ENCODE measurements at places on chromosomes 2 and 18. TPM values are rescaled to one million over a fixed set of nuclear protein-coding genes. Genes with fewer than 3 reads are reported as not detected.

DNA sequence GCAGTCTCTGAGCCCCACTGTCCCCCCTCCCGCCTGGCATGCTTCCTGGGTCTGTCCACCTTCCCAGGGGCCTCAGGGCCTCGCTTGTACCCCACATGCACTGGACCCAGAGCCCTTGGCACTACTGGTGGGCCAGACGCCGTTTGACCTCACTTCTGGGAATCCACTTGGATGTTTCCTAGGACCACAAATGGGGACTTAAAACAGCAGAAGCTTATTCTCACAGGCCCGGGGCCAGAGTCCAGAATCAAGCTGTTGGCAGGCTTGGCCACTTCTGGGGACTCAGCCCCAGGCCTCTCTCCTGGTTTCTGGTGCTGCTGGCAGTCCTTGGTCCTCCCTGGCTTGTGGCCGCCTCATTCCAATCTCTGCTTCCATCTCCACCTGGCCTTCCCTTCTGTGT lies 19.6 kb downstream of the ANO7 start:
- DNase-seq, result no peak

DNA sequence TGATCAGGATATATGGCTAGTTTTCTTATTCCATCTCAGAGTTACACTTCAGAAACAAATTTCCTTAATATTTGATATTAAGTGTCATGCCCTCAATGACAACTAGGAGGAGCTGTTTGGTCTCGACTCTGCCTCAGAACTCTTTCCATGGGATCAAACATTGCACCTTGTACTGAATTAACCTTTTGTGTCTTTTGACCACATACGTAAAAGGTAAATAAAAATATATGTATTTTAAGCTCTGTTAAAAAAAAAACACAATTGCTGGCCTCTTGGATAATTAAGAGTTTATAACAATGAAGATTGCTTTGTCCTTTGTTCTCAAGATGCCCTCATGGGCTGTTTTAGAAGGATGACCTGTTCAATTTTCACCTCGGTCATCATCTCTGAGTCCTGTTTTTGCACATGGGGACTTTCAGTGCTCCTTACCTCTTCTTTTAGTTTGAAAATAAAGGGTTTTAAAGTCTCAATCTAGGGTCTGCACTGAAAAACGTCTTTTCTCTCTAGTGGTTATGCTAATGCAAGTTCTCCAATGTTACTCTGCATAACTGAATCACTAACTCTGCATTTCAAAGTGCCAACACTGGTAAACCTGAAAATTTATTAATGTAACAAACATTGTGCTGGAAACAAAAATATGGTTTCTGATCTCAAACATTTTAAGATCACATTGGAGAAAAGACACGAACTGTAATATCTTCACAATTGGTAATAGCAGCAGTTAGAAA lies 18.8 kb upstream of the FN1 start:
- DNase-seq, result peak; percentile 55

DNA sequence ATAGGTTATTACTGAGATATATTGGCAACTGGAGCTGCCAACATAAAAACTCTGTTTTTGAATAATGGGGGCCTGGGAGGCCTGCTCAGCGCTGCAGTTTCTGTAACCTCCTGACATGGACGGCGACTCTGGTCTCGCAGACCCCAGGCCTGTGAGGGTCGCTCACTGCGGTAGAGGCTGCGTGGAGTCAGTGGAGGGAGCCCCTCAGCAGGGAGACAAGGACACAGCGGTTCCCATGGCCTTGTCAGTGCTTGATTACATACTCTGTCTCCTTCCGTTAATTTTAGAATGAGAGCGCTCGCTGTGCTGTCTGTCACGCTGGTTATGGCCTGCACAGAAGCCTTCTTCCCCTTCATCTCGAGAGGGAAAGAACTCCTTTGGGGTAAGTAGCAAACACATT lies 858 bp downstream of the TPO start:
- DNase-seq, result no peak

- DNase-seq, result no peak
These were observed 96.8 kb upstream of the PPP1CB start for GRCh38 chr2:28654663-28655320.

- DNase-seq, result no peak
These were observed 772.8 kb upstream of the LRRTM1 start for GRCh38 chr2:81077396-81077795.

The IL1B gene
- polyA plus RNA-seq, result not detected

The METTL5 gene
- 124 TPM for polyA plus RNA-seq

The CHRNA1 gene
- 0.31 TPM for polyA plus RNA-seq

The POTEJ gene
- 0.59 TPM for polyA plus RNA-seq
